Esophagus muscularis mucosa (tissue), 4 donors: ENCODE measurements at places on chromosomes 12 and 14. TPM values are rescaled to one million over a fixed set of nuclear protein-coding genes. Genes with fewer than 3 reads are reported as not detected.

- no peaks in the 10 kb centered on the region for H3K4me1 ChIP-seq
- H3K36me3 ChIP-seq, result no peaks in the 10 kb centered on the region
- no peak for DNase-seq
Observed at GRCh38 chr12:78880078-78880477, 15.5 kb downstream of the SYT1 start.

CFAP54 gene
- total RNA-seq, result 5.8 TPM

- no peak overlapping the region for H3K4me3 ChIP-seq
- peaks cover 11% of the 10 kb centered on the region for H3K4me1 ChIP-seq
- DNase-seq, result no peak
- no peak overlapping the region for H3K27ac ChIP-seq
- H3K27me3 ChIP-seq, result peaks cover 59% of the 10 kb centered on the region
- no peaks in the 10 kb centered on the region for H3K36me3 ChIP-seq
Observed at GRCh38 chr14:69880044-69880487, 850 bp downstream of the SMOC1 start.

DNA sequence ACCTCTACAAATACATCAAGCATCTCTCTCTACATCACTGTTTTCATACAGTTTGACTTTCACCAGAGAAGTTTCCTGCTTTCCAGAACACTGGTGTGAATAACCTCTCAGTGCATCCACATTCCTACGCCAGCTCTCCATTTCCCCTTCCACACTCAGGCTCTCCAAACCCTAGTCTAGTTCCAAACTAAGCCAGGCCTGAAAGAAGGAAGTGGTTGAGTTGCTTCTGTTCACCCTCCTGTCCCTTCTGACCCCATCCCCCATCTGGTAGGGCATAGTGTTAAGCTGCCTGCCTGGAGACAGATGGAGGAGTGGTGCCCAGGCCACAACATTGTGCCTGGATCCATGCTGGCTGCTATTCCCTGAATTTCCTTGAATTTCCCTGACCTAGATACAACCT, 132.4 kb downstream of the GPR65 start:
- no peak overlapping the region for H3K4me3 ChIP-seq
- H3K27me3 ChIP-seq, result no peaks in the 10 kb centered on the region
- no peaks in the 10 kb centered on the region for H3K36me3 ChIP-seq
- no peaks in the 10 kb centered on the region for H3K4me1 ChIP-seq
- DNase-seq, result no peak
- no peak overlapping the region for H3K27ac ChIP-seq

KRT79 gene
- total RNA-seq, result not detected

GRCh38 chr12:115895247-115895646, 382.2 kb downstream of the MED13L start:
- no peaks in the 10 kb centered on the region for H3K36me3 ChIP-seq
- peaks cover 53% of the 10 kb centered on the region for H3K27me3 ChIP-seq
- no peak overlapping the region for H3K4me3 ChIP-seq
- no peak overlapping the region for H3K27ac ChIP-seq

DNA sequence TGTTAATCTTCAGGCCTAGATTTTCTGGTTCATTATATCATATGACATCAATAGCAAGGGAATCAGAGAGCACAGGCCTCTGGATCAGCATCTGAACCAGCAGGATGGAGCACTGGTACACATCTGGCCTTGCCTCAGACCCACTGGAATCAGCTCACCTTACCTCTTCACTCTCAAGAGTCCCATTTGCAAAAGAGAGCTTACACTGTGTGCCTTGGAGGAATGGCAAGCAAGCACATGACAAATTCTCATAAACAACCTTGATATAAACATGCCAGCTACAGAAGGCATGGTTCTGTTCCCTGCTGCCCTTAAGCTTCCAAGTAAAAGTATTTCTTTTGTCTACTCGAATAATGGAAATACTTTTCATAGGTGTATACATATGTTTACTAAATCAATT, 128.6 kb upstream of the CPM start:
- H3K36me3 ChIP-seq, result no peaks in the 10 kb centered on the region
- no peak for DNase-seq
- H3K4me1 ChIP-seq, result peaks cover 5% of the 10 kb centered on the region
- no peak overlapping the region for H3K27ac ChIP-seq
- no peak overlapping the region for H3K4me3 ChIP-seq

GRCh38 chr14:22047115-22047514, 373.5 kb upstream of the OR4E1 start:
- no peak overlapping the region for H3K4me3 ChIP-seq
- H3K4me1 ChIP-seq, result no peaks in the 10 kb centered on the region
- H3K27ac ChIP-seq, result no peak overlapping the region
- no peak for DNase-seq
- H3K36me3 ChIP-seq, result no peaks in the 10 kb centered on the region
